Posterior vena cava (tissue), 2 donors: ENCODE measurements at places on chromosomes 11 and 22.

- DNase-seq, result no peak
Measured at GRCh38 chr11:34643846-34644245, 23.0 kb downstream of the EHF start.

DNA sequence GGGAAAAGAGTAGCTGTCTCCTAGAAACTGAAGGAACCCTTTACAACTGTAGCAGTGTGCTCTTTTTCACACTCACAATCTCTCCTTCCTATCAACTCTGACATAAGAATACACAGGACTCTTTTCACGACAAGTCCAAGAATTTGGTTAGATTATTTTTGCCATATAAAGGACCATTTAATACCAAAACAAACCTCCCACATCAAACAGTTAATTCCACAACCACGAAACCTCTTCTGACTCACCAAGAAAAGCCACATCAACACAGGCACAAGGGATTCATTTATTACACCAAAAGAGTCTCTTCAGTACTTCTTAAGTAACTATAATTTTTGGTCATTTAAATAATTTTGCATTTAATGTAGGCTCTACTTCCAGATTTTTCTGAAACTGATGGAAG is 222.6 kb upstream of the PITPNB start:
- no peak for DNase-seq

DNA sequence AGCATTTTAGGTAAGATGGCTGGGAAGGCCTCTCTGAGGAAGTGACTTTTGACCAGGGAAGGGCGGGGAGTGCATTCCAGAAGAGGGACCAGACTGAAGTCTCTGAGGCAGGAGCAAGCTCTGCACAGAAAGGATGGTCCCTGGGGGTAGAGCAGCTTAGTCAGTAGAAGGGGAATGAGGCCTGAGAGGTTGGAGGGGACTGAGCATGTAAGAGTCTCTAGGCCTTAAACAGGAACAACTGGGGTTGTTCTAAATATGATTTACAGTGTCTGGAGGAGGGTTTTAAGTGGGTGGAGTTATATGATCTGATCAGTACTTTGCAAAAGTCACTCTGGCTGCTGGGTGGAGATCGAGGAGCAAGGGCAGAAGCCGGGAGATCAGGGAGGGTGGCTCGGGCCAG is 31.7 kb upstream of the TEF start:
- no peak for DNase-seq

GRCh38 chr11:122094836-122095235 is 21.2 kb downstream of the BLID start:
- DNase-seq, result no peak

GRCh38 chr11:16099343-16099900 is 256.9 kb downstream of the SOX6 start:
- DNase-seq, result no peak

GRCh38 chr11:129291546-129291945 is 84.1 kb upstream of the BARX2 start:
- DNase-seq, result no peak

DNA sequence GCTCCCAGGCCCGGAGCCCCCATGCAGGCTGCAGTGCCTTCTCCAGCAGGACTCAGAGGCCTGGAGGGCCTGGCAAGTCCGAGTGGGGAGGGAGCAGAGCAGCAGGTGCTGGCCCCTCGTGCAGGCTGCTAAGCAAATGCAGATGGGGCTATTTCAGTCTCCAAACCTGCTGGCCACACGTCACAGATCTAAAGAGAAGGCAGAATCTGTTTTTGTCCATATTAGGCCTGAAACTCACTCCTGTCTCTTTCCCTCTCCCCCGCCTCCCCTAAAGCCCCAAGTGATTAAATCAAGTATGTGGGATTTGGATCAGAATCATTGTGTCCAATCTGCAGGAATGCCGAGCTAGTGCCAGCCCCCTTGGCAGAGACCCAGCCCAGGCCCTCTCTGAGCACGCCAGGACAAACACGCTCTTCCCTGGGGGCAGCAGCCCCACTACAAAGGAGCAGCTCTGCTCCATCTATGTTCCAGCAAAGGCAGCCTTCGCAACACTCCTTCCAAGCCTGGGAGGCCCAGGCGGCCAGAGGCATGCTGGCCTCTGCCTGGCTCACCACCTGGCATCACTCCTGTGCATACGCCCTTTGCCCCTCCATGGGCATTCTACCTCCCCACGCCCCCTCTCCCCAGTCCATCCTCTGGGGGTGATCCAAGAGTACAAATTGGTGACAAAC is 26.5 kb downstream of the RPL27A start:
- DNase-seq, result peak; percentile 97

DNA sequence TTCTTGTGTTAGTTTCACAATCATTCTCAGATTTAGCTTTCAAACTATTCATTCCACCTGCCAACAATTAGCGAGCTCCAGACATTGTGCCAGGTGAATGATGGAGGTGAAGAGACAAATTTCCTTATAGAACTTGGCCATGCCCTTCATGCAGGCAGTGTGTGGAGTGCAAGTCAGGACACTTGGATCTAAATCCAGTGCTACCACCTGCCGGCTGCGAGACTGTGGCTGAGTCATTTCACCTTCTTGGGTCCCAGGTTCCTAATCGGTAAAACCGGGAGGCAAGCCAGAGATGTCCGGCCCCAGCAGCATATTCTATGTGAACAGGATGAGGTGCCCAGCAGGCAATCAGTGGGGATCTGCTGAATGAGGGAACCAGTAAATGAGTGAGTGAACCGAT is 18.6 kb upstream of the EHF start:
- no peak for DNase-seq

GRCh38 chr11:48216510-48216909 is at the start of gene OR4B1:
Gene OR4B1, plus strand, starts transcription at chr11:48216810. Its CDS starts 0 bp downstream, at chr11:48216810.
- DNase-seq, result no peak

DNA sequence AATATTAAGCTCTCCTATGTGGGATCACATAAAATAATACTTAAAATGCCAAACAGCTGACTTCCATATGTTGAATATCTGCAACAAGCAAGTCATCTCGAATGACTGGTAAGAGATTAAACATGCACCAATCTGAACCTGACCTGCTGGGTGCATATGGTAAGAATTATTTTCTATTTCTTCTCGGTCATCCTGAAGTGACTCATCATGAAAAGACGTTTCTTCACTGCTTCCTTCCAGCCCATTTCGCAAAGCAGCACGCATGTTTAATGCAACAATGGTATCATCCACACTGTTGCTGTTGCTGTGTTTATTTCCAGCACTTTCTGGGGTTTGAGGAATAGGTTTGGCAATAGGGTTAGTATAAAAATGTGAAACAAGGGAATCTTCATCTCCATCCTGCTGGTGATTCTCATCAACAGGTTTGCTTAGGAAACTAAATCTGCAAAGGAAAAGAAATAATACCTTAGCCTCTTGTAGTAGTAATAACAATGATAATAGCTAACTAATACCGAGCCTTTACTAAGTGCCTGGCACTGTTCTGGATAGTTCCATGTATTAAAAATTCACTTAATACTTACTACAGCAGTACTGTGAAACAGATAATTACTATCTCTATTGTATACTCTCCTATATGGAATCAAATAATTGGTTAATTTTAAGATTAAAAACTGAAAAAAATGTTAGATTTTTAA is 52.0 kb upstream of the CHRNA10 start:
- no peak for DNase-seq

DNA sequence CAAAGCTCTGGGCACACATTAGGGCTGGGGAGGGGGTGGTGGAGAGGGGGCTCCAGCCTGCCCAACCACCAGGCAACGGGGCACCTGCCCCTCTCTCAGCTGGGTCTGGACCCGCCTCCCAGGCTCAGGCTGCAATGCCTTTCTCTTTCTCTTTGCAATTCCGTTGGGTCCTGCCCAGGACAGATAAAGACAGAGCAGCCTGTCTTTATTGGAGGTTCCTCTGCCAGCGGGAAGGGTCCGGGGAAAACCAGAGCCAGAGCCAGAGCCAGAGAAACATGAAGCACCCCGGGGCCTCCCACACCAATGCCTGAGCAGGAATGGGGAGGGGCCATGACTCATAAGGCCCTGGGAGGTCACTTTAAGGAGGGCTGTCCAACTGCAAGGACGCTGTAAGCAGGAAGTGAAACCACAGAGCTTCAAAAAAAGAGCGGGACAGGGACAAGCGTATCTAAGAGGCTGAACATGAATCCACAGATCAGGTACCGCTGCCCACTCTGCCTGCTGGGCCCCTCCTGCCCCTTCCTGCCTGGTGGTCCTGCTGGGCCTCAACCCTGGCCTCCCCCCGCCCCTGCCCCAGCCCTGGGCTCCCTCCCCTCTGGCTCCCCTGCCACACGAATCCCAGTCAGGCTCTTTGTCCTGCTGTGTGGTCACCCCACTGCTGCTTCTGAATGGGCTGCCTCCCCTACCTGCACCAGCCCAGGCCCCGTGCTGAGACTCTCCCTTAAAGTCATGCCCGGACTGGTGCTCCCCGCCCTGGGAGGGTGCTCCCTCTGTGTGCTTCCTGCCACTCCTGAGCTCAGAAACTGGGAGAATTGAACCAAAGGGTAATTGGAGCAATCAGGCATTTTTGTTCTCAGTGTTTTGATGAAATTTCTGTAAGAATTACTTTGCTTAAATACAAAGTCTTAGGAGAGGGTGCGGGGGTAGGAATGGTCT is at the start of gene APOBEC3B:
Gene APOBEC3B (plus strand): TSS at position 356 of the 936 bp plus-strand sequence. CDS start 107 bp downstream, at position 463.
- peak; percentile 93 for DNase-seq

DNA sequence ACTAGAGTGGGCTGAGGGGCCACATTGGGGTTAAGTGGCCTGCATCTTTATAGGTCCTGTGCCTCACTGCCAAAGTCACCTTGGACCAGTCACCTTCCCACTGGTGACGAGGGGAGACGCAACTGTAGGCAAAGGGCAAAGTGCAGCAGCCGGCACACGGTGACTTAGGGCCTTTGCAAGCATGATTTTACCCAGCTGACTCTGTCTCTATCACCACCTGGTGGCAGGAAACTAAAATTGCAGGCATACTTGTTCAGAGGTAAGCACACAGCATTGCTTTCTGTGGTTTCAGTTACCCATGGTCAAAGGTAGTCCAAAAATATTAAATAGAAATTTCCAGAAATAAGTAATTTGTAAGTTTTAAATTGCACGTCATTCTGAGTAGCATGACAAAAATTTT is 1164.4 kb downstream of the BRD1 start:
- no peak for DNase-seq

GRCh38 chr11:134488913-134489312 is 76.9 kb upstream of the B3GAT1 start:
- DNase-seq, result no peak

DNA sequence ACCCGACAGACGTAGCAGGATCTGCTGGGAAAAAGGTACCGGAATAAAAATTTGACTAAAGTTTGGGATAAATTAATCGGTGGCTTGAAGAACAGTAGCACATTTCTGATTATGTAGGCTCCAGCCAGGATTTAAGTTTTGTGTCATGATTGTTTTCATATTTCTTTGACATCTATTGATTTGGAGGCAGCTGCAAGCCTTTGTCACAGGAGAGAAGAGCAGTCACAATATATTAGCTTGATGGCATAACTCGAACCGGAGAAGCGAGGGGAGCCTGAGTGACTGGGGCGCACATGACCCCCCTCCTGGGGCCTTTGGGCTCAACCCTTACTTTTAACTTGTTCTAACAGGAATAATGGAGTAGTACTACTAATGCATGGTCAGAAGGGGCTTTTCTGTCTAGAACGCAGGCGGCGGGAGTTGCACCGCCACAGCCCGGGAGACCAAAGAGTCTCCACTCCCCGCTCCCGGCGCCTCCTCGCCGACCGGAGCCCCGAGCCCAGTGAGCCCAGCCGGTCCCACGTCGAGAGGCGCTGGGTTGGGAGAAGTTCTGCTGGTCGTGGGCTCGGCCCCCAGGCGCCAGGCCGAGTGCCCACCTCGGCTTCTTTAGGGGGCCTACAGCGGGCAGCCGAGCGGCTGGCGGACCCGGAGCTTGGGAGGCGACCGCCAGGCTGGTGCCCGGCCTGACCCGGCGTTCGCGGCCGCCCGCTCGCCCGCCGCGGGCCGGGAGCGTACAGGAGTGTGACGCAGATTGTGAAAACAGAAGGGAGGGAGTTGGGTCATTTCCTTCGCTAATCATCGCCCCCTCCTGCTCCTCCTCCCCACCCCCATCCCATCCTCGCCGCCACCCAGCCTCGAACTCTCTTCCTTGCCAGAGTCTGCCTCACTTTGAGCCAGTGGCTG is 15.7 kb upstream of the PAX6 start:
- no peak for DNase-seq

GRCh38 chr11:33389635-33390034 is 132.5 kb downstream of the HIPK3 start:
- no peak for DNase-seq

GRCh38 chr22:24156141-24156912 is 25.0 kb upstream of the SUSD2 start:
- DNase-seq, result no peak

GRCh38 chr11:95149651-95150364 is 60.2 kb downstream of the ENDOD1 start:
- no peak for DNase-seq

DNA sequence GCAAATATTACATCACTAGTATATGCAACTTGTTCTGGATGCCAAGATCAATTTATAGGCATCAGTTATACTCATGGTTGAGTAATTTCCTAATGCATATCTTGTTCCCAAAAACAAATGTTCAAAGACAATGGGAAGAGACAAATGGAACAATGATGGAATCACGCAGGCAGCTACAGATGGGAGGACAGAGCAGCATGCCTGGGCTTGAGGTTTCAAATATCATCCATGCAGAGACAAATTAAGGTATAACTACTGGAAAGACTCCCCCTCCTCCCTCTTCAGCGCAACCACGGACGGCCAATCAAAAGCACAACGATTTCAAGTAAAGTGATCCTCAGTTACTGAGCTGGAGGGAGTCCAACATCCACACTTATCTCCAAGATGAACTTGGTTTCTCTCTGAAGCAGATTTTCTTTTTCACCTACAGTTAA is 106.8 kb downstream of the CCDC83 start:
- no peak for DNase-seq

DNA sequence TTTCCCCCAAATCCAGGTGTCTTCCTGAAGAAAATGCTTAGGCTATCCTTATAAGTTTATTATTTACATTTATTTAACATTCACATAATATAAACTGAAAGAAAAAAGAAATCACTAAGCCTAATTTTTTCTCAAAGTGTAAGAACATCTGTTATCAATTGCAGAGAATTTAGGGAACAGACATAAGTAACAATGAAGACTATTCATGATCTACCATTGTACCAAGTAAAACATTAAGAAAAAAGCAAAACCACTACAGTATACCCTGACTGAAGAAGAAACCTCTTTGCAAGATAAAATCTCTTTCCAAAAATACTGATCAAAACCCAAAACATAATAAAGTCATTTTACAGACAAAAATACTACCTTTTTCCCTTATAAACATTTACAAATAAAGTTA is 60.5 kb downstream of the NUP98 start:
- DNase-seq, result no peak

DNA sequence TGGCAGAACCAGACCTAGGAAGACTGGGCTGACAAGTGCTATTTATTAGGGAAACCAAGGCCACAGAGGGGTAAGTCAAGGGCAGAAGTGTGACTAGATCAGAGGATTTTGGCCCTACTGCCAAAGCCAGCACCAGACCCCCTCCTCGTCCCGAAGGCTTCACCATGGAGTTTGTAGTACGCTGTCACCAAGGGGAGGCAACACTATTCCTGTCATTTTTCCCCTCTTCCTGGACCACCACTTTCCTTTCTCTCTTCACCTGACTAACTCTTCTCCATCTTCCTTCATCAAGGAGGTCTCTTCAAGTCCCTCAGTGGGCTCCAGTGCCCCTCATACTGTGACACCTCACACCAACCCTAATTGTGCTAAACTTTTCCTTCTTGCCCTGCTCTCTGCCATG is 34.9 kb downstream of the MN1 start:
- DNase-seq, result no peak

GRCh38 chr11:132080127-132080526 is 709.7 kb downstream of the NTM start:
- DNase-seq, result no peak
